Heart right ventricle (tissue), 16 donors: ENCODE measurements at places on chromosomes 12 and 14. TPM values are rescaled to one million over a fixed set of nuclear protein-coding genes. Genes with fewer than 3 reads are reported as not detected.

The DNAH10 gene
- 0.07 TPM for polyA plus RNA-seq

The RASSF9 gene
- 0.84 TPM for polyA plus RNA-seq

The CIDEB gene
- polyA plus RNA-seq = 4.8 TPM

The TAS2R46 gene
- not detected for polyA plus RNA-seq

The RIMBP2 gene
- polyA plus RNA-seq = 0.01 TPM

The TTLL5 gene
- 5.6 TPM for polyA plus RNA-seq

The SLC17A8 gene
- polyA plus RNA-seq = not detected

The TROAP gene
- 1.3 TPM for polyA plus RNA-seq

The LRRC9 gene
- 0.01 TPM for polyA plus RNA-seq

The MYF6 gene
- polyA plus RNA-seq = not detected

The HSPB8 gene
- 442 TPM for polyA plus RNA-seq

The LHX5 gene
- not detected for polyA plus RNA-seq

The PMCH gene
- not detected for polyA plus RNA-seq

The RPS6KL1 gene
- polyA plus RNA-seq = 27.1 TPM

The PPP1R12A gene
- 11.5 TPM for polyA plus RNA-seq

The ZNF384 gene
- polyA plus RNA-seq = 17.6 TPM

The OVCH1 gene
- 0.12 TPM for polyA plus RNA-seq

The AKAP5 gene
- polyA plus RNA-seq = 0.07 TPM

The TESPA1 gene
- 0.44 TPM for polyA plus RNA-seq

The FSCB gene
- not detected for polyA plus RNA-seq

The DIO3 gene
- polyA plus RNA-seq = 0.15 TPM

The KCNMB4 gene
- 2.6 TPM for polyA plus RNA-seq

The CLEC6A gene
- not detected for polyA plus RNA-seq

The CCDC77 gene
- polyA plus RNA-seq = 4.2 TPM

The MYH7 gene
- polyA plus RNA-seq = 7,351 TPM

The C12orf54 gene
- not detected for polyA plus RNA-seq

The RBM19 gene
- polyA plus RNA-seq = 14.1 TPM

The ATN1 gene
- 92.5 TPM for polyA plus RNA-seq

The SYNDIG1L gene
- polyA plus RNA-seq = 0.03 TPM
